ENCODE measurements at places on chromosomes 7 and 10. TPM values are rescaled to one million over a fixed set of nuclear protein-coding genes. Genes with fewer than 3 reads are reported as not detected.
A peak's percentile ranks its signal among the peaks of the same experiment; 100 is the strongest.

DNA sequence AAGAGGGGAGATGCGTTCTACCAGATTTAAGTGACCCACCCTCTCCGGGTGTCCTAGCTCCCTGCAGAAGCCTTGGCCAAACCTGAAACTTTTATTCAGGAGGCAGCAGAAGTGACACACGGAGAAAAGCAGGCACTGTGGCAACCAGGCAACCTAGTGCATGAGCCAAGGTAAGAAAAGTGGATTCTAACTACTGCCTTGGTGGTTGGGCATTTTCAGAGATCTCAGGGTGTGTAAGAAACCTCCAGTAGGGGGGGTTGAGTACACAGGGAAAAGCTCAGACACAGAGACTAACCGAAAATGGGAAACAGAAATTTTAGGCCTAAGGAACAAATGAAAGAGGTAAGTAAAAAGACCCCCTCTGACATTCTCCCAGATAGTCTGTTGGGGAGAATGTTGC lies 645.7 kb downstream of the ANKRD7 start:
- no peak for DNase-seq
- H3K27ac ChIP-seq: no peak overlapping the region
- no peaks in the 10 kb centered on the region for H3K36me3 ChIP-seq
- H3K4me3 ChIP-seq: no peak overlapping the region

DNA sequence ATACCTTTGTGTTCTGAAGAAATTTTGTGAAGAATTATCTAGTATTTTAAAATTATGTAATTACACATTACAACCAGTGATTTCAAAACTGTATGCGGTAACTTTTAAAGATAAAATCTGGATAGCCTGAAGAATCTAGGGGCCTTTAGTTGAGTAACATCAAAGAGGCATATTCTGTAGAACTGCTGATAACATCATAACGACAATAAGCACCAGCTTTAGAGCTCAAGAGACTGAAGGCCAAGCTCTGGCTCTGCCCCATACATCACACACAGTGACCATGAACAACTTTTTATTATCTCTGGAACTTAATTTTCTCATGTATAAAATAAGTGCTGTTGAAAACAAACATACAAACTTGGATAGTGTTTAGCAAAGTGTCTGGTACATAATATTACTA lies 121.1 kb upstream of the RHOBTB1 start:
- no peaks in the 10 kb centered on the region for H3K36me3 ChIP-seq
- H3K4me1 ChIP-seq: no peaks in the 10 kb centered on the region
- no peak overlapping the region for H3K27ac ChIP-seq
- no peak for DNase-seq
- H3K27me3 ChIP-seq: no peaks in the 10 kb centered on the region

GRCh38 chr10:79376751-79377556 lies 29.7 kb downstream of the PPIF start:
- no peaks in the 10 kb centered on the region for H3K27me3 ChIP-seq
- H3K36me3 ChIP-seq: no peaks in the 10 kb centered on the region
- peaks cover 5% of the 10 kb centered on the region for H3K4me1 ChIP-seq
- no peak for DNase-seq
- no peak overlapping the region for H3K4me3 ChIP-seq
- no peak overlapping the region for H3K27ac ChIP-seq

DNA sequence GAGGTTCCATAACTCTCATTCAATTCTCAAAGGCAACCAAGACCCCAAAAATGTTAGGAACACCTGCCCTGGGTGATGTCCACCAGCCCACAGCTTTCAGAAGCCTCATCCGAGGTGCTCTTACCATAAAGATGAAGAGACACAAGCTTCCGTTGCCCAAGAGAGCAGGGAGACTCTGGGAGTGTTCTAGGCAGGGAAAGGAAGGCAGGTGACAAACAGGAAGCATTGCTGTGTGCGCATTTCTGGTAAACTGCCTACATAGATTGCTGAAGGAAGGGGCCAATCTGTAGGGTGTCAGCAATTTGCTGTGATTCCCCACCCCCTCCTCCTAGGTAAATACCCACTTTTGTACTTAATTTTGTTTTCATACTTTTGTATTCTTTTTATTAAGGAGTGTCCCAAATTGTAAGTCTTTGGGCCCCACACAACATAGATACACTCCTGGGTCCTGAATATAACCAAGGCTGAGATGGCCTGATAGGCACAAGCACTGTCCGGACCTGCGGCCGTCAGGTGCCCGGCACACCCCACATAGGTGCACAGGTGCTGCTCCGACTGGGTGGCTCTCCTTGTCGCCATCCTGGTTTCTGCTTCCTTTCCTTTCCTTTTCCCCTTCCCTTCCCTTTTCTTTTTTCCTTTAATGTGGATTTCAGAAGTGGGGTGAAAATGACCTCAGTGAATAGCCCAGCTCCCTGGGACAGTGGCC lies 51.4 kb upstream of the SMNDC1 start:
- no peaks in the 10 kb centered on the region for H3K36me3 ChIP-seq
- peaks cover 43% of the 10 kb centered on the region for H3K4me1 ChIP-seq
- DNase-seq: no peak
- peak overlapping the region; percentile 47 for H3K27ac ChIP-seq
- peak overlapping the region; percentile 57 for H3K4me3 ChIP-seq

DNA sequence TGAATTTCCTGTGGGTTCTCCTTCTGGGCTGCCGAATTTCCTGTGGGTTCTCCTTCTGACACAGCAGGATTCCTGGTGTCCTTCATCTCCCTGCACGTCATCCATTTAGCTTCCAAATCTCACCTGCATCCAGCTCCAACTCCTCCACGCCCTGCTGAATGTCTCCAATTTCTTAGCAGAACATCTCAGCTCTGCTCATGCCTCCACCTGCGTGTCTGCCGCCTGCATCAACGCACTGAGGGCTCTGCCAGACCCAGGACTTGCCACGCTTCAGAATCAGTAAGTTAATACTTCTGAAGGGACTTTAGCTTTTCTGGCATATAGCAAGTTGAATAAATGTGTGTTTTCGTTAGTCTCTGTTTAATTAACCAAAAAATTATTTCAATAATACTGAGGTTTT lies 31.1 kb upstream of the VIPR2 start:
- H3K36me3 ChIP-seq: no peaks in the 10 kb centered on the region
- H3K27me3 ChIP-seq: no peaks in the 10 kb centered on the region
- peaks cover 22% of the 10 kb centered on the region for H3K4me1 ChIP-seq
- H3K27ac ChIP-seq: no peak overlapping the region
- H3K4me3 ChIP-seq: no peak overlapping the region
- DNase-seq: no peak

DNA sequence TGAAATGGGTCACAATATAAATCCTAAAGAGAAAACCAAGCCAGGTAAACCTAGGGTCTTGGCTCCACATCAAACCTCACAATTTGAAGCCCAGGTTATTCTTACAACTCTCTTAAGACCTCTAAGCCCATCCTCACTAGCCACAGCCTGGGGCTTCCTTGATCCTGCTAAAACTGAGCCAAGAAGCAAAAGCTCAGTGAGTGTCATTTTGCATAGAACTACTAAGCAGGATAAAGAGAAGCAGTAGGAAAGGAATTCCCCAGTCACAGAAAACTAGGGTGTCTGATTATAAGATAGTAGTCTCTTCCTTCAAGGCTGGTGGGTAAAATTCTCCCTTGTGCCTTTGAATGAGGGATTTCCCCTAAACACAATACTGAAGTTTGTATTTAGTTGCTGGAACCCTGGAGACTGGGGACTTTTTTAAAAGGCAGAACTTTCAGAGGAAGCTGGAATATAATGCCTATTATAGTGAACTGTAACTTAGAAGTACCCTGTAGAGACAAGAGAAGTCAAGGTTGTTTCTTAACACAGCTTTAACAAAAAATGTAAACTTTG lies 196.6 kb upstream of the KIAA1217 start:
- H3K4me3 ChIP-seq: no peak overlapping the region
- H3K4me1 ChIP-seq: no peaks in the 10 kb centered on the region
- no peak overlapping the region for H3K27ac ChIP-seq
- DNase-seq: no peak
- no peaks in the 10 kb centered on the region for H3K36me3 ChIP-seq
- H3K27me3 ChIP-seq: no peaks in the 10 kb centered on the region

DNA sequence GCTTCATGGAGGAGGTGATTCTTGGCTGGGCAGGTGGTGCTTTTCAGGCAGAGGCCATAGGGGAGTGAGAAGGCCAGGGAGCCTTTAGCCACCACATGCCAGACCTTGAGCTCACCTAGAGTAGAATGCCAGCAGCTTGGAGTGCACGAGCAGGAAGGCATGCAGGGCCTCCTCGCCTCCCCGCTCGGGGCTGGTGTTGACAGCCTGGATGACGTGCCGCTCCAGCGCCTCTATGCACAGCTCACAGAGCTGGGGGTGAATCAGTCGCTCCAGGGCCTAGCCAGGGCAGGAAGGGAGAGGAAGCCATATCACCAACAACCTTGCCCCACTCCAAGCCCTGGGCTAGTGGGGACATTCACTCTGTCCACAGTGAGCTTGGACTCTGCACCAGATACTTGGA lies 15.7 kb downstream of the HPS1 start:
- H3K27ac ChIP-seq: no peak overlapping the region
- H3K4me1 ChIP-seq: no peaks in the 10 kb centered on the region
- H3K27me3 ChIP-seq: no peaks in the 10 kb centered on the region
- H3K4me3 ChIP-seq: no peak overlapping the region

DNA sequence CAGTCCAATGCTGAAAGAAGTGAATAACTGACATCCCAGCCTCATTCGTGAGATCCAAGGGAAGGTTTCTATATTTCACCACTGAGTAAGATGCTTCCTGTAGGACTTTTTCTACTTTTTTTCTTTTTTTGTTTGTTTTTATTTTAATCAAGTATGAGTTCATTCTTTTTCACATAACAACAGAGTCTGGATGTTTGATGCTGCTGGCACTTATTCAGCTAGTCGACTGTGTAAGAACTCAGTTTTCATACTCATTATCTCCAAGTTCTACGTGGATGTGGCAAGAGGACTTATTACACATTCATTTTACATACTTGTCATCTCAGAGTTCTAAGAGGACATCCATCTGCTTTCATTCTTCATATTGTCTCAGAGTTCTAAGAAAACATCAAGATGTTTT lies 86.9 kb downstream of the CPXM2 start:
- H3K27ac ChIP-seq: no peak overlapping the region
- H3K27me3 ChIP-seq: no peaks in the 10 kb centered on the region
- no peaks in the 10 kb centered on the region for H3K36me3 ChIP-seq
- H3K4me1 ChIP-seq: no peaks in the 10 kb centered on the region
- DNase-seq: no peak

GRCh38 chr10:5537684-5538083 lies 12.9 kb downstream of the CALML3 start:
- H3K4me1 ChIP-seq: no peaks in the 10 kb centered on the region
- H3K27ac ChIP-seq: no peak overlapping the region
- H3K36me3 ChIP-seq: no peaks in the 10 kb centered on the region
- H3K4me3 ChIP-seq: no peak overlapping the region
- no peaks in the 10 kb centered on the region for H3K27me3 ChIP-seq

DNA sequence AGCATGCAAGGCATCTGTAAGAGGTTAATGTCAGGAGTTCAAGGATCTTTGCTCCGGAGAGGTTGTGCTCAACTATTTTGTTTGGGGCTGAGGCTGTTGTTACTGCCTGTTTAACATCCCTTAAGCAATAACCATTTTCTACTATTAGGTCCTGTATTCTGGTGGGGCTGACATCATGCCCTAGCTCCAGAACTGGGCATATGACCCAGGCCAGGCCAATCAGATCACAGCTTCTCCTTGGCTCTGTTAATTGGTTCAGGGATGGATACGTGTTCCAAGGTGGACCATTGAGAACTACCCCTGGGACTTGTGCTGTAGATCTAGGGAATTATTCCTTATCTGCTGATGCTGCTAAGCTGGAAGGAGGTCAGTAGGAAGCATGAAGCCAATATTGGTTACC lies 67.0 kb downstream of the SYPL1 start:
- H3K27me3 ChIP-seq: no peaks in the 10 kb centered on the region
- no peak overlapping the region for H3K4me3 ChIP-seq
- no peak for DNase-seq
- H3K4me1 ChIP-seq: peaks cover 25% of the 10 kb centered on the region

The ANXA8L1 gene
- total RNA-seq: not detected

Data from naive thymus-derived CD4-positive, alpha-beta T cell (primary cell).